Posterior vena cava (tissue), 2 donors: ENCODE measurements at places on chromosomes 12 and 14. TPM values are rescaled to one million over a fixed set of nuclear protein-coding genes. Genes with fewer than 3 reads are reported as not detected.
A peak's percentile ranks its signal among the peaks of the same experiment; 100 is the strongest.

- DNase-seq: no peak
Measured at GRCh38 chr14:81384900-81385299, 15.2 kb downstream of the STON2 start.

GRCh38 chr14:100616854-100617409, 29.7 kb upstream of the BEGAIN start:
- peak; percentile 30 for DNase-seq

DNA sequence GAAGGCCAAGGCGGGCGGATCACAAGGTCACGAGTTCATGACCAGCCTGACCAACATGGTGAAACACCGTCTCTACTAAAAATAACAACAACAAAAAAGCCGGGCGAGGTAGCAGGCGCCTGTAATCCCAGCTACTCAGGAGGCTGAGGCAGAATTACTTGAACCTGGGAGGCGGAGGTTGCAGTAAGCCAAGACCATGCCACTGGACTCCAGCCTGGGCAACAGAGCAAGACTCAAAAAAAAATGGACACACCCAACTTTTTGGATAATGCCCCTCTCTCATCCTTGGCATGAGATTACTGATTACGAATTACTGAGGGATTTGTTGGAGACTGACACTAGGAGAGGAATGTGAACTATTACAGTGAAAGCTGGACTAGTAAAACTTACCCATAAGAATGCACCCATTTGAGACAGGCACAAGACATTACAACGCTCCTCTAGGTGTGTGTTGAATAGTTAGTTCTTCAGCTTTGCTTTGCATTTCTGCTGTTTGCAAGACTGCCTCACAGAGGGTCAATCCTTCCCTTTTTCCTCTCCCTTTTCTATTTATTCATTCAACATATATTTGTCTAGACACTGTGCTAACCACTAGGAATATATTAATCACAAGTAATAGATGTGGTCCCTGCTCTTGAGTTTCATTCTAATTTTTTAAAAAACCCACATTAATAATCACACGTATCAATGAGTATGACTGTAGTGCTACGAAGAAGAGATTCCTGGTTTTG, 46.0 kb upstream of the OR5AU1 start:
- no peak for DNase-seq

DNA sequence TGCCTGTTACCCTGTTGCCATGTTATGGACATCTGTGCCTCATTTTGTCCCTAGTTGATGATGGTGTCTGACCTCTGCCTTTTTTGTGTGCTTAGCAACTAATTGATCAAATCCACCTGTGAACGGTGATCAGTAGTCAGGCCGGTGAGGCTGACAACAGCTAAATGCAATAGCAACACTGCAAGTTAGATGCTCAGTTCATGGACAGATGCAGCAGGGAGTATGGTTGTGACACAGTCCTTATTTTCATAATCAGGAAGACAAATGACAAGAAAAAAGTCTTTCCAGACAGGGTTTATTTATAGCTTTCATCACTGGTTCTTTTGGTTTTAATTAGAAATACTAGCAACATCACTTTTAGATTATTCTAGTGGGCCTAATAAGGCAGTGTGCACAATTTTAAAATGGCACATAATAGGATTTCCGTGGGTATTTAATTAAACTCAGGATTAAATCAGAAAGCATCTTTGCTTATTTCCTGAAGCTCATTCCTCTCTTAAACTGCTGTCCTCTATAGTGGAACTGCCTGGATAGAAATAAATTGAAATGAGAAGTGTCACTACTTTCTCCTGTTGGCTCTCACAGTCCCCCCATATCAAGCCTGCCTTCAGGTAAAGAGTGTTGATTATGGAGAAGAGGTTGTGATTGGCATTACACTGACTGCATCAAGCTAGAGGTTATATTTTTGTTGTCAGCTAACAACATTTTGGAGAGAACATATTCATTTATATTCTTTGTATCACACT, 281.1 kb upstream of the NAV3 start:
- DNase-seq: no peak

GRCh38 chr14:90140298-90140955, 78.6 kb downstream of the KCNK13 start:
- no peak for DNase-seq

GRCh38 chr12:30779578-30779977, 24.8 kb upstream of the CAPRIN2 start:
- no peak for DNase-seq

- DNase-seq: no peak
Measured at GRCh38 chr14:74438351-74438915, 12.4 kb upstream of the SYNDIG1L start.

GRCh38 chr14:71594821-71595220, 337.4 kb upstream of the RGS6 start:
- peak; percentile 79 for DNase-seq

GRCh38 chr14:53183056-53183455, 29.9 kb upstream of the DDHD1 start:
- no peak for DNase-seq

DNA sequence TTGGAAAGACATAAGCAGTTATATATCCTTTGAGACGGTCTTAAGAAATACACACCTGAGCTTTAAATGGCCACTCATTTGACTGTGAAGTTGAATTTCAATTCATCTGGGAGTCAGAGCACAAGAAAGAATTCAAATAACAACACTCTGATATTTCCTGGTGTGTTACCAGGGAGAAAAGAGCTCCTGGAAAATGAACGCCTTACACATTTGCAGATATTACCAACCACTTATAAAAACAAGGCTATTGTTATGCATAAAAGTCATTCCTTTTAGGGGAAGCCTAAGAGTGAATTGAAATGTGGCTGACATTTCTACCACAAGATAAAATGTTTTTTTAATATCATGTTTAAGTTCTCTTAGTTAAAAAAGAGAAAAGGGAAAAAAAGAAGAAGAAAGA, 229.2 kb upstream of the PLEKHG7 start:
- no peak for DNase-seq

GRCh38 chr12:59452746-59453145, 143.1 kb upstream of the SLC16A7 start:
- DNase-seq: no peak

DNA sequence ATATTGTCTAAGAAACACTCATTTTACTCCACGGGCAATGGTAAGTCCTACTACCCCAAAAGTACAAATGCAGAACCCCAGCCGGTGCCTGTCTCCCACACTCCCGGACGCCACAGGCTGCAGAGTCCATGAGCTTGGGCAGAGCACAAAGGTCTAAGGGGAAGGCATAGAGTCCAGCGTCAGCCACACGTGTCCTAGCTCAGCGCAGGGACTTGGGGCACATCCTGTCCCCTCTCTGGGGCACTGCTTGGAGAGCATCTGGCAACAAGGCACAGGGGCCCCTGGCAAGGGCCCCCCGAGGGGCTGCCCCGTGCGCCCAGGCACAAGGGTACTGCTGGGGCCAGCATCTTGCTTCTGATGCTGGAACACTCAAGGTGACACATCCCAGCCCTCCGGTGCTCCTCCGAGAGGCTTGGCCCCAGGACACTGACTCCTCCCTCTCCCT, 58.4 kb downstream of the BCL11B start:
- DNase-seq: no peak

GRCh38 chr14:65483647-65484046, 71.1 kb downstream of the FUT8 start:
- DNase-seq: no peak

DNA sequence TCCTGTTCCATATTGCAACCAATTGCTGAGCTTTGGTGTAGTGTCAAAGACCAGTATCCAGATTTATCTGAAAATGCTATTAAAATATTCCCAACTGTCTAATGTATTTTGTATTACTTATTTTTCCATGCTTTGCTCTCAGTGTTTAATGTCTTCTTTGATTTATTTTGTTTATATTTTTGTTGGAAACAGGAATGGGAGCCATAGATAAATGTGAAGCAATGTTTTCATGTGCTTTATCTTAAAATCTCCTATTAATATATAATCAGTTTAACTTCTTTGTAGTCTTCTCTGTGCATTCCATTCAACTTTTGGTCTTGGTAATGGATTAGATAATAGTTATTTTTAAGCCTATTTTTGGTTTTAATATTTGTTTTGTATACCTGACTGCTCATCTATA, 8.8 kb downstream of the RAP1B start:
- DNase-seq: no peak

DNA sequence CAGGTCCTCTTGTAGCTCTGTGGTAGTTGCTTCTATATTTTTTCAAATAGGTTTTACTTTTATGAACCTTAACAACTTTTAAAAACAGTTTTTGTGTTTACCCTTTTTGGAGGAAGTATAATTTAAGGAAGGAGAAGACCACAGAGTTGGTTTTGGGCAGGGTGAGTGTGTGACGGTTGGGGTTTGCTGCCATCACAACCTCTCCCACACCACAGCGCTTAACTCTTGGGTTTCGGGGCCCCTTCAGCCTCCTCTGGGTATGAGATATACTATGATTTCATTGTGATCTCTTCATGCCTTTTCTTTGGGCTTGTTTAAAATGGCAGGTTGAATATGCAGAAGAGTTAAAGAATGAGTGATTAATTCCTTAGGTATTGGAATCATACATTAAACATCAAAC, 228.7 kb upstream of the CRY1 start:
- no peak for DNase-seq

DNA sequence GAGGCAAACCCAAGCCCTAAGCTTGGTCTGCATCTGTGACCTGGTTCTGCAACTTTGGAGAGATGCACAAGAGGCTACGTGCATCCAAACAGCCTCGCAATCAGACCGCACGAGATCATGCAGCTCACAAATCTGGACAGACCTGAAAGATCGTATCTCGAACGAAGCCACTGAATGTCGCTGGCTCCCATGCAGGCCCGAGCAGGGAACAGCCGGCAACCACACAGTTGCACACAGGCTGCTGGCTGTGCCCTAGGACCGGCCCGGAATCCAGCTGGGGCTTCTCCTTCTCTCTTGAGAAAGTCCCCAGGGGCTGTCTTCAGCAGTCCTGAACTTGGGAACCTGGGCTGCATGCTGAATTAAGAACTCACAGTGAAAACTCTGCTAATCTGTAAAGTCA, 27.9 kb downstream of the WNT5B start:
- no peak for DNase-seq

GRCh38 chr14:60722357-60723115, 1.6 kb downstream of the SIX4 start:
- peak; percentile 77 for DNase-seq

DNA sequence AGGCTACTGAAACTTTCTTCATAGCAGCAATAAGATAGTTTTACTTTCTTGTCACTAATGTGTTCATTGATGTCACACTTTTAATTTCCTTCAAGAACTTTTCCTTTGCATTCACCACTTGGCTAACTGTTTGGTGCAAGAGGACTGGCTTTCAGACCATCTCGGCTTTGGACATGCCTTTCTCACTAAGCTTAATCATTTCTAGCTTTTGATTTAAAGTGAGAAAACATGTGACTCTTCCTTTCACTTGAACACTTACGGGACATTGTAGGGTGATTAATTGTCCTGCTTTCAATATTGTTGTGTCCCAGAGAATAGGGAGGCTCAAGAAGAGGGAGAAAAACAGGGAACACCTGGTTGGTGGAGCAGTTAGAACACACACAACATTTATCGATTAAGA, 41.9 kb downstream of the IFNG start:
- DNase-seq: no peak

DNA sequence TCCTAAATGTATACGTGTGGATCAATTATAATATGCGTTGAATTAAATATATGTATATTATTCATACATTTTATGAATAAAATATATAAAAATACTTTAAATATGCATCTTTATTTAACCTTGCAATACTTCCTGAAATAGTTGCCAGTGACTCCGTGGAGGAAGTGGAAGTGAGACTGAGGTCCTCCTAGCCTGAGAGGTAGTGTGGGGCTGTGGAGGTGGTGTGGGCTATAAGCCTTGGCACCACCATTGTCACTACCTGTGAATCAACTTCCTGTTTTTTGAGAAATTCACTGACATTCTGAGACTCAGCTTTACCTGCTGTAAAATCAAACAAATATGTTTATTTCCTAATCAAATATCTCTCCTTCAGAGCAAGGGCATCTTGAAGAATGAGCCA, 514.2 kb downstream of the VRK1 start:
- DNase-seq: no peak

- DNase-seq: no peak
Measured at GRCh38 chr14:58082491-58083098, 69.4 kb downstream of the ARMH4 start.

DNA sequence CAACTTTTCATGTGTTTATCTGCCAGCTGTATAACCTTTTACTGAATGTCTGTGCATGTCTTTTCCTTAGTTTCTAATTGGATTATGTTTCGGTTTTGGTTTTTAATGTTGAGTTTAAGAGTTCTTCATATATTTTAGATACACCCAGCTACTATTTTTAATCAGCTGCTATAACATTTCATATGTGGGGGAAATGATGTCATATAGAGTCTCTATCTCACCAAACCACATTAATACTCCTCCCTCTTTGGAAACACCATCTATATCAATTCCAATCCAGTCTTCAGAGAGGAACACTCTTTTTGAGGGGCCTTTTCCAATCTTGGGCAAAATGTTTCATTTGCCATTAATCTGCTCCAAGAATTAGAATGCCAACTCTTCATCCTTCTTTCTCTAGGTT, 28.5 kb upstream of the GCH1 start:
- DNase-seq: no peak

- no peak for DNase-seq
Measured at GRCh38 chr12:85424581-85425348, 144.7 kb downstream of the ALX1 start.

- no peak for DNase-seq
Measured at GRCh38 chr12:108457006-108457733, 57.9 kb upstream of the FICD start.

DNA sequence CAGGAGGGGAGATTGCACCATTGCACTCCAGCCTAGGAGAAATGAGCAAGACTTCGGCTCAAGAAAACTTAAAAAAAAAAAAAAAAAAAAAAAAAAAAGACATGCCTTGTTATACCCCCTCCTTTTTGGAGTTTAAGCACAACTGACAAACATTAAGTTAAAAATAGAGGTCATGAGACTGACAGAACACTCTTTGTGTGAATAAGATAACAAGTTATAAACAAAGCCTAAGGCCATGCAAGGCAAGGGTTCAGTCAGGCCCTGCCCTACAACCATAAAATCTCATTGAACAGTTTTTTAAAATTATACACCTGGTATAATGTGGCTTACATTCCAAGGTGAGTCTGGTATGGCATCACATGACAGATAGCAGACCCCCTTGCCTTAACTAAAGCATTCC, 39.3 kb downstream of the TSPAN19 start:
- DNase-seq: no peak

- no peak for DNase-seq
Measured at GRCh38 chr12:124352839-124353238, 57.9 kb downstream of the RFLNA start.

The MYH6 gene
- 1.3 TPM for total RNA-seq

The IRAK4 gene
- 21.5 TPM for total RNA-seq

The RABGGTA gene
- 17.3 TPM for total RNA-seq

The MYF6 gene
- not detected for total RNA-seq

The RNASE11 gene
- total RNA-seq: not detected

The KRT80 gene
- 0.48 TPM for total RNA-seq

The CFAP73 gene
- not detected for total RNA-seq

The SYNDIG1L gene
- 0.29 TPM for total RNA-seq

The GPR68 gene
- 6.4 TPM for total RNA-seq

The LTB4R2 gene
- 4.0 TPM for total RNA-seq

The B3GNT4 gene
- not detected for total RNA-seq

The GDF3 gene
- total RNA-seq: 1.5 TPM

The ADAMTS20 gene
- total RNA-seq: not detected

The ACVRL1 gene
- 74.4 TPM for total RNA-seq

The APOLD1 gene
- total RNA-seq: 22.4 TPM

The SERPINA12 gene
- not detected for total RNA-seq

The UNG gene
- total RNA-seq: 10.3 TPM
